Smooth muscle cell of the brain vasculature (primary cell): ENCODE measurements at places on chromosomes 16 and 17.

- no peak for DNase-seq
These were observed 25.0 kb downstream of the CRISPLD2 start for GRCh38 chr16:84844559-84845495.

DNA sequence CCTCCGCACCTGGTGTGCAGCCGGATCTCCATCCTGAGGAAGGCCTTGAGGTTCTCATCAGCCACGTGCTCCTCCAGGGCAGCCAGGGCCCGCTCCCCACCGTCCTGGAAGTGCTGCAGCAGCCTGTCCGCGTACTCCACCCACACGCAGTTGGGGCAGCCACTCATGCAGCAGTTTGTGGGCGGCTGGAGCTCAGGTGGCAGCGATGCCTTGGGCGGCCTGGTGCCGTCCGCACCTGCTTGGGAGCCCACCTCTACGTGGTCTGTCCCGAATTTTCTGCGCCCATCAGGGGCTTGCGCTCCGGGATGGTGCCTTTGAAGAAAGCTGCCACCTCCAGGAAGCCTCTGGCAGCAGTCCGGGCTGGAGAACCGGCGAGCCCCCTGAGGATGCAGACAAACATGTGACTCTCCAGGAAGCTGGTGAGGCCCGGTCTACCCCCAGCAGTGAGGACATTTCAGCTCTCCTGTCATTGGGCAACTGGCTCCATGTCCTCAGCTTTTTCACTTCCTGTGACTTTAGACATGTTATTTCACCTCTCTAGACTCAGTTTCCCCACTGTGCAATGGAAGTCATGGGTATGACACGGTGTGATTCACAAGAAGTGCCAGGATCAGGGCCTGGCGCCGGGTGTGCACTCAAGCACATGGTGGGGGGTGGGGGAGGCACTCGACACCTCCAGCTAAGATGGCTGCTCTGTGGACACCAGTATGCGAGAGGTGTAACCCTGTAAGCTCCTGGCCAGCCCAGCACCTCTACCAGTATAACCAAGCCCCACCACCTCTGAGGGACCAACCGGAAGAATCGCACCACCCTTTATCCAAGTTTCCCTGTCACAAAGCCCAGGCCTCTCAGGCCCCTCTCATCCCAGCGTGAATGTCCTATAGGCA lies 957 bp downstream of the OXLD1 start:
- DNase-seq = no peak

DNA sequence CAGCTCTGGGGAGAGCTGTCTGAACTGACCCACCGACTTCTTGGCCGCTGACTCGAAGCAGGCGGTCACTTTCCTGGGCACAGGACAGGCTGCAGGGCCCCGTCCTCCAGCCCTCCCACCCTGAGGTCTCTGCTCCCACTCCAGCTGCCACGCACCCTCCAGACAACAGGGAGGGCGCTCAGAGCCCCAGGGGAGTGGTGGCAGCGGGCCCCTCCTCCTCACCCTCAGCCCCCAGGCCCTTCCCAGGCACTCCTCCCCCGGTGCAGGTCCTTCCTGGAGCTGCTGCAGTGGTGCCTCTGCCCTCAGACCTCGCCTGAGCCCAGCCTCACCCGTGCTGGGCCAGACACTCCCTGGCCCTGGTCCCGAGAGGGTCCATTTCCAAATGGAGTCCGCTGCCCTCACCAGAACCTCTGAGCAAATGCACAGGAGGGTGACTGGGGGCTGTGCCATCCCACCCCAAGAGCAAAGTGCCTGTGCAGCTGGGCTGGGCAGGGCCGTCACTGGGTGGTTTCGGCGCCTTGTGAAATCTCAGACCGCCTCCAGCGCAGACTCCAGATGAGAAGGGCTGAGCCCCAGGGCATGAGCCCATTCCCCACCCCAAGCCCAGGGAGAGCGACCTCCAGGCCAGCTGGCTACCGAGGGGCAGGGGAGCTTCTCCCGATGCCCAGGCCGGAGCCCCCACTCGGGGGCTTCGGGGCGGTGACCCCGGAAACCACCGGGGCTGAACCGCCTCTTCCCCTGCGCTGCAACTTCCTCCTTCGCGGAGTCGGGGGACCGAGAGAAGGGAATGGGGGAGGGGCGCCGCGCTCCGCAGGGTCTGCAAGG lies 717 bp downstream of the CYBA start:
- DNase-seq = no peak

- no peak for DNase-seq
These were observed 29.4 kb upstream of the MLKL start for GRCh38 chr16:74729783-74730683.

DNA sequence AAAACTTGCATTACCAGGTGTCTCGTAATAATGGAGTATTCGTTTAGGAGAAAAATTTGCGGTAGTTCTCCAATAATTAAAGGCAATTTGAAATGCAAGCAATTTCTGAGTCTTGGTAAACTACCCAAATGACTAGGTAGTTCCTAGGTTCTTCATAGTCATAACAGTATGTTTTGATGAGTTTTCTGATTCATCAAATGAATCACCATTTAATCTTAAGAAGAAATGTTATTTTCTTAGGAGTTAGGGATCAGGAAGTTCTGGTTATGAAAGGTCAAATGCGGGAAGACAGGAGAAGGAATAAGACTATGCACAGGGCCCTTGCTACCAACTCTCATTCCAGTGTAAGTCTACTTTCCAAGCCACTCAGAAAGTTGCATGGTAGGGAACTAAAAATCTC lies 221.5 kb upstream of the SOX9 start:
- no peak for DNase-seq

DNA sequence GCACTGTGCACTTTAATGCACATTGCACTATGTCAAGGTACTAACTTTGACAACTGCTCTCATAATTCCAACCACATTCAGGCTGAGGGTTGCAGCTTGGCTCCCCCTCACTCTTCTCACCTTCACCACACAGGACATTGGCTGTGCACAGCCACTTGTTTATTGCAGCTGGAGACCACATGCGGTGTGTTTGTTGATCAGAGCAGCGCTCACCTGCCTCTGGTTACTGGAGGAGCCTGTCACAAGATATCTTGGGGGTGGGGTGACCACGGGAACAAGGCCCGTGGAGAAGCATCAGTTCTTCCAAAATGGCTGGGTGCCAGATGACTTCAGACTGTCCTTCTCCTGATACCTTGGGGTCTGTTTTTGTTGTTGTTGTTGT lies 10.6 kb upstream of the CCL5 start:
- DNase-seq = no peak

GRCh38 chr16:58329135-58329534 lies 34.3 kb upstream of the PRSS54 start:
- DNase-seq = no peak

DNA sequence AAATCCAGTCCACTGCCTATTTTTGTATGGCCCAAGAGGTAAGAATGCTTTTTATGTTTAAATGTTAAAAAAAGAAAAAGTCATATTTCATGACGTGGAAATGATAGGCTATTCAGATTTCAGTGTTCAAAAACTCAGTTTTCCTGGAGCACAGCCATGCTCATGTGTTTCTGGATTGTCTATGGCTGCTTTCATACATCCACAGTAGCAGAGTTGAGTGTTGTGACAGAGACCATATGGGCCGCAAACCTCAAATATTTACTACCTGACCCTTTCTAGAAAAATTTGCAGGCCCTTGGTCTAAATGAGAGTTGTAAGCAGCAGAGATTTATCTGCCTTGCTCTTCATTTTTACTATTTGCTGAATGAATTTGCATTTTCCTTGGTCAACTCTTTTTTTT lies 264.1 kb downstream of the CBLN1 start:
- DNase-seq = no peak
